ENCODE measurements at places on chromosomes 1 and 21.

DNA sequence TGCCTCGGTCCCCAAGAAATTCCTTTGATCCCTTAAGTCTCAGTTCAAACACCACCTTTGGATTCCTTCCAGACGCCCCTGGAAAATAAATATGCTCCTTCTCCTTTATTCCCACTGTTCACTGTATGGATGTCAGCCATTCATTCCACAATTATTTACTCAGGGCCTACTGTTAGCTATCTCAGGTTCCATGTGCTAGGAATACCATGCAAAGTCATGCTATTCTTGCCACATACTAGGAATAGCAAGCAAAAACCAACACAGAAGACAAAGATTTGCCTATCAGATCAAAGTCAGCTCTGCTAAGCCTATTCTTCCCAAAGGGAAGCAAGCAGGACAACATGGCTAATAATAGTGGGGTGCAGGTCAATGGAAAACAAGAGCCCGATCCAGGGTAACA, 29.8 kb downstream of the TTC13 start:
- DNase-seq, result no peak

DNA sequence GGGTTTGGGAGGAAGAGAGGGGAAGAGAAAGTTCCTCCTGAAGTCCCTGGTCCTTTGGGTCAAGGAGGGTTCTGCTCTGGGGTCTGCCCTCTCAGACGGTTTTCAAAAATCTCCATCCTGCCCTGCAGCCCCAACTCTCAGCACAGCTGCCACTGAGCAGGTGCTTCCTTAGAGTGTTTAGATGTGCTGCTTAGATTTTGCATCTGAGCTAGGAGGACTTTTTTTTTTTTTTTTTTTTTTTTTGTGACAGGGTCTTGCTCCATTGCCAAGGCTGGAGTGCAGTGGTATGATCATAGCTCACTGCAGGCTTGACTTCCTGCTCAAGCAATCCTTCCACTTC, 324.9 kb upstream of the POU3F1 start:
- DNase-seq, result no peak

GRCh38 chr1:225876900-225877510, 5.2 kb downstream of the TMEM63A start:
- no peak for DNase-seq

GRCh38 chr1:90488451-90488850, 228.7 kb downstream of the BARHL2 start:
- DNase-seq, result no peak

DNA sequence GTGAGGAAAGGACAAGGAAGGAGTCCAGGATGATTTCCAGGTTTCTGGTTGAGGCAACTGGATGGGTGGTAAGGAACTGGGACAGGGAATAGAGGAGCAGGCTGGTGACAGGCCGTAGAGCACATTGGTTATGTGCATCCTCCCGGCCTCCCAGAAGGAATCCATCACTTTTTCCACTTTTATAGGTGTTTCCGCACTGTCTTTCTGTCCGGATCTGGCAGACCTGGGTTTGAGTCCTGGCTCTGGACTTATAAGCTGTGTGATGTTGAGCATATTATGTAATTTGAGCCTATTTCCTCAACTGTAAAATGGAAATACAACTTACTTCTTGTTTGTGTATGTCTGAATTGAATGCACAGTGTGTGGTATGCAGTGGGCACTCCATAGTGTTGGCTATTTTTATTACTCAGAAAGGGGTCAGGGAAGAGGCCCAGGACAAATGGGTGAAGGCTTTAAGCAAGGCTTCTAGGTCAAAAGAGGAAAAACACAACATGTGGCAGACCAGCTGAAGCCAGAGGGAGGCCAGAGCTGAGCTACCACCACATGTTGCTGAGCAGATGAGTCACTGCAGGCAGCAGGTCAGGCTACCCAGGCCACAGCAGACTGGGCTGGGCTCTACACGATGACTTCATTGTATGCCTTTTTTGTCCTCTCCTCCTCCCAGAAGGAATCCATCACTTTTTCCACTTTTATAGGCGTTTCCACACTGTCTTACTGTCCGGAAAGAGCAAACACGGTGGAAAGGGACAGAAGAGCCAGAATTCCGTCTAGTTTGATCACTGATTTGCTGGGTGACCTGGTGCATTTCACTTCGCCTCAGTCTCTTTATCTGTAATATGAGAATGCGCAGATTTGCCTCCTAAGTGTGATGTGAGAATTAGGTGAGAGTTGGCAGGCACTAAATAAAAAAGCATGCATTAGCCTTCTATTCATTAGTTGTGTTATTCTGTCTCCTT, 791 bp upstream of the MAST2 start:
- no peak for DNase-seq

DNA sequence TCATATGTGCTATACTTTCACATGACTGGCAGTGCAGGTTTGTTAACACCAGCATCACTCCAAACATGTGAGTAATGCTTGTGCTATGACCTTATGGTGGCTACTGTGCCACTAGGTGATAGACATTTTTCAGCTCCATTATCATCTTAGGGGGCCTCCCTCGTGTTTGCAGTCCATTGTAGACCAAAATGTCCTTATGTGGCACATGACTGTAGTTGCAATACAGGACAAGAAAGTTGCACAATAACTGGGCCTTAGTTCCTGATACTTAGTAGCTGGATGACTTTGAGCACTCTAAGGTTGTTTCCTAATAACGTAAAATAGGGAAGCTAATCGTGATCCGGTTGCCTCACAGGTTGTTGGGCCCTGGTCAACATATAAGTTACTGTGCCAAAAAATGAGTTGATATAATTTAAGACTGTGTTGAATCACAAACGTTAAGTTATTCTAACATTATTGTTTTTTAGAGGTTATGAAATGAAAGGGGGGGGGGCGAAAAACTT, 511 bp upstream of the SNX27 start:
- no peak for DNase-seq

GRCh38 chr1:115306146-115306545, 31.9 kb downstream of the NGF start:
- no peak for DNase-seq

DNA sequence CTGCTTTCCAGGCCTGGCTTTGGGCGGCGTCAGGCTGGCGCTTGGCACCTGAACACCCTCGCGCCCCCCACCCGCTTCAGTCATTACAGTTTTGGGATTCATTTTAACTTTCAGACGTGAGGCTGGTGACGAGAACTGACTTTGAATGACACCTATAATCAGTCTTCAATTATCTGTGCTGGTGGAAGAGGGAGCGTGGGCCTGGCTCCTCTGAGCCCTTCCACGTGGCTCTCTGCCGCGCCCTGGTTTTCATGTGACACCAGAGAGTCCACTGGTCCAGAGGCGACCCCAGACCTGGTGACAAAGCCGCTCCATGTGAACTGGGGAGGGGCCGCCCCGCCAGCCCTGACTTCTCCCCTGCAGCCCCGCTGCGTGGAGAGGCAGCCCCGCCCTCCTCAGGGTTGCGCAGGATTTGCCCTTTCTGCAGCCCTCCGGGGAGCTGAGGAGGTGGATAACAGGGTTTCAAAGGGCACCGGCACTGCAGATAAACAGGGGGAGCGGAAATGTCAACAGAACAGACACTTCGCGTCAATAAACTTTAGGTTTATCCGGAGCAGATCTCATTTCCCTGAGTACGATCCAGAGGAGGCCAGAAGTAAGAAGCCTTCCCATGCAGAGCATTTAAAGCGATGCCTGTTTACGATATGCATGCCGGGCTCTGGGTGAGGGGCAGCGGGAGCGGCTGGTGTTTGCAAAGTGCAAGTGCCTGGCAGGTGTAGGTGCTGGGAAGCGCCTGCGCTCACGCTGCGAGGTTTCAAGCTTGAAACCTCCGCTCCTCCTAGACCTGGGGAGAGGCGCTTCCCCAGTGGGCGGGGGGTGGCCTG, 56.4 kb downstream of the AJAP1 start:
- no peak for DNase-seq

GRCh38 chr1:70919706-70920323, 127.8 kb downstream of the PTGER3 start:
- no peak for DNase-seq
